Activated T-helper 1 cell treated with anti-CD3 and anti-CD28 coated beads, Interleukin-2, amount 50 U/mL, for 16 hours (primary cell): ENCODE measurements at places on chromosomes 16 and 17.

DNA sequence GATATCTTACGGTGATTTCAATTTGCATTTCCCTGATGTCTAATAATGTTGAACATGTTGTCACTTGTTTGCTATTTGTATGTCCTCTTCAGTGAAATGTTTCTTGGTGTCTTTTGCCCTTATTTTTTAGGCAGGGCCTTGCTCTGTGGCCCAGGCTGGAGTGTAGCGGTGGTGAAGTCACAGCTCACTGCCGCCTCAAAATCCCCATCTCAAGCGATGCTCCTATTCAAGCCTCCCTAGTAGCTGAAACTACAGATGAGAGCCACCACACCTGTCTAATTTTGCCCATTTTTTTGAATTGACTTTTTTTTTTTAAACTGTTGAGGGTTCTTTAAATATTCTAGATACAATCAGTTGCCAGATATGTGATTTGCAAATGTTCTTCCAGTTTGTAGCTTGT is 8.3 kb downstream of the UBE2G1 start:
- no peak for DNase-seq

DNA sequence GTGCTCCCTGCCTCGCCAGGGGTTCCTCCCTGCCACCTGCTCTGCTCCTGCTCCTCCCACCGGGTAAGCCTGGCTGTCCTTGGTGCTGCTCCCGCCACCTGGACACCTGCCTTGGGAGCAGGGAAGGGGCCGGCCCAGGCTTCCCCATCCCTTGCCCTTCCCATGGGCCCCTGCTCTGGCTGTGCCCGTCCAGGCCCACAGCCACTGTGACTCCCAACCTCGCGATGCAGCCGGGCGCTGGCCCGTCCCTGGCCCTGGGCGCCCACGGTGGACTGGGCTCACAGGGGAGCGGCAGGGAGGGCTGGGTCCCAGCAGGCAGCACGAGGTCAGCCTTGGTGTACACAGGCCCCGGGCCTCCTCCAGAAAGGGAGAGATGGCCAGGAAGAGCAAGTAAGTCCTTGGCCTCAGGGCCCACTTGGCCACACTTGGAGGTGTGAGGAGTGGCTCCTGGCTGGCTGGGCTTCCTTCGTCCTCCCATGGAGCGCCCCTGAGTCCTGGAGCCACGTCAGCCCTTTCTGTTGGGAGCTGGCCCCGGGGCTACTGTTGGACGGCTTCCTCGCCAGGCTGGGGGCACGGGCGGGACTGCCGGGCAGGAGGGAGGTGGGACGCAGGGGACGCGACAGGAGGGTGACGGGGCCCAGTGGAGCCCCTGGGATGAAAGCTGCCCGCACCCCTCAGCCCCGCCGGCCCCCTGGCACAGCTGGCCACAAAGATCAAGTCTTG is 15.3 kb downstream of the ENGASE start:
- DNase-seq: no peak

DNA sequence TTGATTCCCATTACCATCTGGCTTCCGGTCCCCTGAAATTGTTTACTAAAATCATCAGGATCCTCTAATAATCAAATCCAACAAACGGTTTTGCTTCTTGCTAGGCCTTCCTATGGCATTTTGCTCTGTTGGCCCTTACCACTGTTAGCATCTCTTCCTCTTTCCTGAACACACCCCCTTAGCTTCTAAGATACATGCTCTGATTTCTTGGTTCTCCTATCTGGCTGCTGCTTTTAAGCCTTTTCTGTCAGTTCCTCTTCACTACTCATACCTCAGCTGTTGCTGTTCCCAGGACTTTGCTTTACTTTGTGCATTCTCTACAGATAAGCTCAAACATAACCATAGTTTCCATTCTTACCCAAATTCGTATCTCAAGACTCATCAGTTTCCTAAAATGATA is 11.4 kb downstream of the CAPNS2 start:
- DNase-seq: no peak

DNA sequence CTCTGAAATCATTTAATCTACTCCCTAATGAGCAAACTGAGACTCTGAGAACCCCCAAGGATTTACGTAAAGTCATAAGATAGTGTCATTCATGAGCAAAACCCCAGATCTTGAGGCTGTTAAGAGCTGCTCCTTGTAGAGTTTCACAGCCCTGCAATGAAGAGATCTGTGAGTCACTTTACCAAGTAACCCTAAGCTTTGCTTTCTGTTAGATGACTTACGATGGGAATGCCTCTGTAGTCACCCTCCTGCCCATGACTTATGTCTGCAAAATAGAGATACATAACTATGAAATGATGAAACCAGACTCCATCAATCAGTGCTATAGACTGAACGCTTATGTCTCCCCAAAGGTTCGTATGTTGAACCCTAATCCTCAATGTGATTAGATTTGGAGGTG is 117.7 kb downstream of the HS3ST3A1 start:
- no peak for DNase-seq

GRCh38 chr16:85697431-85697830 is 8.7 kb upstream of the GINS2 start:
- no peak for DNase-seq

GRCh38 chr16:83532634-83533033 is 275.1 kb upstream of the HSBP1 start:
- DNase-seq: no peak

GRCh38 chr17:58991718-58992331 is 114.9 kb downstream of the TRIM37 start:
- no peak for DNase-seq

GRCh38 chr17:72882426-72882825 is 210.1 kb downstream of the SLC39A11 start:
- no peak for DNase-seq

DNA sequence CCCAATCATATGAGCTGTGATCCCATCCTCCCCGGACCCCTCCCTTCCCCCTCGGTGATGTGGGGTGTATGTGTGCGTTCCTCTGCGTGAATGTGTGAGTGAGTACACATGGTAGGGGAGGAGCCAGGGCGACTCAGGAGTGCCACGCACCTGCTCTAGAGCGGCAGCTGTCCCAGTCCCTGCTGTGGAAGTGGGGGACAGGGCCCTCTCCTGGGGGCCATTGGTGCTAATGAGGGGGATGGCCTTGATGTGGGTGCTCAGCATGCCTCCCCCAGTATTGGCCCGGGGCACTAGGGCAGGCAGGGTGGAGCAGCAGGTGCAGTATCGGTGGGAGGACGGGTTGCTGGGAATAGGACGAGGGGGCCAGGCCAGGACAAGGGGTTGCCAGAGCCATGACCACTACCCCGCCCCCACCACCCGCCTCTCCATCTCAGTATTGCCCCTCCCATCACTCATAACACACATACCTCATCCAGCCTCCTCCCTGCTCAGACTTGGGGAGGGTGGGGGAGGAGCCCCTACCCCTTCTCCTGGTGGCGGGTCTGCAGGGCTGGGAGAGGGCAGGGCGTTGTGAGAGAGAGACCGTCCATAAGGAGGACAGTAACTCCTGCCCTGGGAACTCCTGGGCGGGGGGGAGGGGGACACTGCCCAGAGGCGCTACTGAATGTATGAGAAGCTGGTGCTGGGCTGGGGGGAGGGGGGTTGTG is 8.5 kb downstream of the NR1D1 start:
- DNase-seq: no peak

GRCh38 chr16:64236316-64236715 is 885.5 kb downstream of the CDH11 start:
- no peak for DNase-seq

- no peak for DNase-seq
Observed at GRCh38 chr17:8894673-8895578, 27.5 kb upstream of the PIK3R6 start.

GRCh38 chr17:51672065-51672464 is 411.7 kb downstream of the UTP18 start:
- DNase-seq: no peak

DNA sequence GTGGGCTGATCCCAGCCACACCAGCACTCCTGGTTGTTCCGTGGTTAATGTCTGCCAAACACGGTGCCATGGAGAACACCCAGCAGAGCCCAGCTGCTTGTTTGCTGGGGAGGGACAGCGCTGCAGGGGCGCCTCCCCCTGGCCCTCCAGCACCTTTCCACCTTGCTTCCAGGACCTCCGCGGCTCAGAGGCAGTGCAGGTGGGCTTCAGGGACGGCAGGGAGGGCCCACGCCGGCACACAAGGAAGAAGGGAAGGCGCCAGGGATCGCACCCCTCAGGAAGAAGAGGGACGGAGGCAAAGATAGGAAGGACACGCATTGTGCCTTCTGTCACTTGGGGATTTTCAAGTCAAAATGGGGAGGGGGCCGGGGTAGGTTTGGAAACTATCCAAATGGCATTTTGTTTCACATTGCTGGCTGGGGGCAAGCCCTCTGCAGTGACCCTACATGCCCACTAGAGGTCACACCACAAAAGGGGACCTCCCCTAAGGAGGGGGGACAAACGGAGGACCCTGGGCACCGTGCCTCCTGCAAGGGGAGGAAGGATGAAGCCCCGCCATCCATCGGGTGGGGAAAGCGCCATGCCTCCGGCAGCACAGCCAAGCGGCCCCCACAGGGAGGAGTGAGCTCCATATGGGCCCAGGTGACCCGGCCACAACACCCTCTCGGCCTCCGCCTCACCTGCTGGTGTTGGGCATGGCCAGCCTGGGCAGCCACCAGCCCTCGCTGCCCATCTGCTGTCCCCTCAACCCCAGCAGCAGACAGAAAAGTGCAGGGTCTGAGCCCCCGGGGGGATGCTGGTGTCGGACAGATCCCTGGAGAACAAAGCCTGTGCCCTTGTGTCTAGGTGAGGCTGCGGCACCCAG is 7.5 kb upstream of the C16orf95 start:
- DNase-seq: no peak

GRCh38 chr17:2013994-2014317 is 11.2 kb downstream of the RTN4RL1 start:
- no peak for DNase-seq

- no peak for DNase-seq
Observed at GRCh38 chr16:24009955-24010354, 174.2 kb downstream of the PRKCB start.

DNA sequence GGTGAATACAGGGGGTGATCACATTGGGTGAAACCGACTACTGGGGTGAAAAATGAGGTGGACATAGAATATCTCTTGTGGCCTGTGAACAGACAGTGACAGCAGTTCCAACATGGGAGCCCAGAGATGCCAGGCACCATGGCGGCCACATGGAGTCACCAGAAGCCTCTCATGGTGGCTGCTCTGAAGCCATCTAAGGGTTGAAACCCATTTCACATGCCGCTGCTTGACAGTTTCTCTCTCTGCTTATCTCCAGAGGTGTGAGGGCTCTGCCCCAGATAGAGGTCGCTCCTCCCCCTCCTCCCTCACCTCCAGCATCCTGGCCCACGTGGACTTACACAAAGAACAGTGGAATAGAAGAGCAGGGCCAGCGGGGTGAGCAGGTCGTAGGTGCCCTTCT is 37.9 kb upstream of the PIK3R6 start:
- DNase-seq: no peak

GRCh38 chr16:77761204-77761603 is 27.2 kb upstream of the VAT1L start:
- no peak for DNase-seq

DNA sequence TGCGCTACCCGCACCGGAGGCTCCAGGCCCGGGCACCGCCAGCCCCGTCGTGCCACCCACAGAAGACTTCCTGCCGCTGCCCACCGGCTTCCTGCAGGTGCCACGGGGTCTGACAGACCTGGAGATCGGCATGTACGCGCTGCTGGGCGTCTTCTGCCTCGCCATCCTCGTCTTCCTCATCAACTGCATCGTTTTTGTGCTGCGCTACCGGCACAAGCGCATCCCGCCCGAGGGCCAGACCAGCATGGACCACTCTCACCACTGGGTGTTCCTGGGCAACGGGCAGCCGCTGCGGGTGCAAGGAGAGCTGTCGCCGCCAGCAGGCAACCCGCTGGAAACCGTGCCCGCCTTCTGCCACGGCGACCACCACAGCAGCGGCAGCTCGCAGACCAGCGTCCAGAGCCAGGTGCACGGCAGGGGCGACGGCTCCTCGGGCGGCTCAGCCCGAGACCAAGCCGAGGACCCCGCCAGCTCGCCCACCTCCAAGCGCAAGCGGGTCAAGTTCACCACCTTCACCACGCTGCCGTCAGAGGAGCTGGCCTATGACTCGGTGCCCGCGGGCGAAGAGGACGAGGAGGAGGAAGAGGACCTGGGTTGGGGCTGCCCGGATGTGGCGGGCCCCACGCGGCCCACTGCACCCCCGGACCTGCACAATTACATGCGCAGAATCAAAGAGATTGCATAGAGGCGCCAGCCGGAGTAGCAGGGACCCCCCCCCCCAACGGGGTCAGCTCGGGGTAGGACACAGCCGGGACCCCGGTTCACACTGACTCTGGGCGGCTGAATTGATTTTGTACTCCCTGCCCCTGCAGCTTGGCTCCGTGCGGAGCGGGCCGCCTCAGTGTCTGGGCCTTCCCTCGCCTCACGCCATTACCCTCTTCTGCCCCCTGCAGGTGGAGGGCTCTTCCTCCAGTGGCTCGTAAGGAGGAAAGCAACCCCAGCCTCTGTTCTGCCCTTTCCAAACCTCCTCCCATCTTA is 58.5 kb downstream of the TMEM132E start:
- DNase-seq: peak; percentile 65

GRCh38 chr17:30376621-30377452 is 1.9 kb upstream of the CPD start:
- DNase-seq: no peak

DNA sequence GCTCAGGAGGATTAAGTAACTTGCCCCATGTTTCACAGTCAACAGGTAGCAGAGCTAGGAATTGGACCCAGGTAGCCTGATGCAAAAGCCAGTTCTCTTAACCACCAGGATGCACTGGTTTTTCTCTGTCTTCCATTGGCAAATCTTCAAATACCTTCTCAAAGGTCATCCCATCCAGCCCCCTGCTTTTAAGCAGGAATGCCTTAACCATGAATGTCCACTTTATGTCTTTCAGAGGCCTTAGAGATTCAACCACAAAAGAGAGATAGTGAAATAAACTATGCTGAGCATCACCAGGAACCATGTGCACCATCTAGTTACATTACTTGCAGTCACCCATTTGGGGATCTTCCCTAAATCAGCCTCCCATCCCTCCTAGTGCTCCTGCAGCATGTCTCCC is 94.3 kb downstream of the C17orf67 start:
- no peak for DNase-seq

DNA sequence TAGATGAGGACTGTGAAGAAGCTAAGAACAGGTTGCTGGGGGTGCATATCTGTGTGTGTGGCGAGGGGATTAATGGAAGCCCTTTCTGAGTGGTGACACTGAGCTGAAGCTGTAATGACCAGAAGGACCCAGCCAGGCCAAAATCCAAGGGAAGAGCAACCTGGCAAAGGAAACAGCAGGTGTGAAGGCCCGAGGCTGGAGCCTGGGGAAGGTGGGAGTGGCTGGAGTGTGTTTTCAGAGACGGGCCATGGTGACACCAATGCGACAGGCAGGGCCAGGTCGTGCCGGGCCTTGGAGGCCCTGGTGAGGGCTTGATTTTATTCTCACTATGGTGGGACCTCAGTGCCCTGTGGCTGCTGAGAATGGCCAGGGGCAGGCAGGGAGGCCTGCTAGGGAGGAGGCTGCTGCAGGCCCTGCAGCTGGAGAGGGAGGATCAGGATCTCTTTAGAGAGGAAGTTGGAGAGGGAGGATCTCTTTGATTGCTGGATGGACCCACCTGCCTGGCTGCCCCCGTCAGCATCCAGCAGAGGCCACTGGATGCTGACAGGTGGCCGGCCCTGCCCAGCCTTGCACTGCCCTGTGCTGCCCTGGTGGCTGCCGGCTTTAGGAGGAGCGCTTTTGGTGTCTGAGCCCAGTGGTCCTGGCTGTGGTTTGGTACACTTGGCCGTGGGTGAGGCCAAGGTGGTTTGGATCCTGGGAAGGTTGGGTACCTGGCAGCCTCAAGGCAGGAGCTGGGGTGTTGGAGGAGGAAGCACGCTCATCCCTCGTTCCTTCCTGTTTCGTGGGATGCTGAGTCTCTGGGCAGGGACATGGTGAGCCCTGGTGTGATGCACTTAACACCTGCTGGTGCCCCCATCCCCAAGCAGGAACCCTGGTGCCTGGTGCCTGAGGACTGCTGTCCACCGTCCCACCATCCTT is 188.3 kb downstream of the SEC14L1 start:
- no peak for DNase-seq
